Activated T-helper 9 cell treated with anti-CD3 and anti-CD28 coated beads, Interleukin-2, amount 50 U/mL, for 16 hours (primary cell): ENCODE measurements at places on chromosomes 4 and X.

DNA sequence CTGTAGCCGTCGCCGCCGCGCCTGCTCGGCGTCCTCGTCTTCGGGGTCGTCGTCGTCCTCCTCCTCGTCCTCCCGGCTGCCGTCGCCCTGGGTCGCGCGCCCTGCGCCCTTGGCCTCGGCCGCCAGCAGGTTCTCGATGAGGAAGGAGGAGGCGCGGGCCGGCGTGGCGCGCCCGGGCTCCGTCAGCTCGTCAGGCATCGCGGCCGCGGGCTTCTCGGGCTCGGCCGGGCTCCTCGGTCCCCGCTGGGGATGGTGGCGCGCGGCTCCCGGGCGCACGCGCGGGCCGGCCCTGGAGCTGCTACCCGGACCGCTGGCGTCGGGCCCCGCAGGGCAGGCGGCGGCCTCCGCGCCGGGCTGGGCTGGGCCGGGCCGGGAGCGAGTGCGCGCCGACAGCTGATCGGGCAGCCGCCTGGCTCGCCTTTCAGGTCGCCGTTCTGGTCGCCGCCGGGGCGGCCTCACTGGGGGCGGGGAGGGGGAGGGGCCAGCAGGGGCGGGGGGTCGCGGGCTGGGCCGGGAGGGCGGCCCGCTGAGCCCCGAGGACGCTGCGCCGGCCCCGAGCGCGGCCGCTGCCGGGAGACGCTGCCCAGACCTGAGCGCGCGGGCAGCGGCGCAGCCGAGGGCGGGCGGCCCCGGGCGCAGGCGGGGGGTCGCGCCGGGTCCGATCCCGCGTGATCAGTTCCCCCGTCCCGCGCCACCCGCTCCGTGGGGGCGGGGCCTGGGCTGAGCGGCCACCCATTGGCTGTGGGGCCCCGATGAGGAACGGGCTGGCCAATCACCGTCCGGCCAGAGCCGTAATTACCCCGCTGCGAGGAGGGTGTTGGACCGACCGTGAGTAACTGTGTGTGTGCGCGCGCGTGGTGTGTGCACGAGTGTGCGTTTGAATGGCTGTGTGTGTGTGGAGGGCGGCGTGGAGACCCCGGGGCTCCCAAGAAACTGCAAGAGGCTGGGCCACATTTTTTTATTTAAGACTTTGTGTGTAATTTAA lies at the start of gene HMX1:
HMX1 (minus strand) TSS at position 423 of the 985 bp plus-strand sequence; CDS start at position 198, 225 bp downstream.
- no peak for DNase-seq

DNA sequence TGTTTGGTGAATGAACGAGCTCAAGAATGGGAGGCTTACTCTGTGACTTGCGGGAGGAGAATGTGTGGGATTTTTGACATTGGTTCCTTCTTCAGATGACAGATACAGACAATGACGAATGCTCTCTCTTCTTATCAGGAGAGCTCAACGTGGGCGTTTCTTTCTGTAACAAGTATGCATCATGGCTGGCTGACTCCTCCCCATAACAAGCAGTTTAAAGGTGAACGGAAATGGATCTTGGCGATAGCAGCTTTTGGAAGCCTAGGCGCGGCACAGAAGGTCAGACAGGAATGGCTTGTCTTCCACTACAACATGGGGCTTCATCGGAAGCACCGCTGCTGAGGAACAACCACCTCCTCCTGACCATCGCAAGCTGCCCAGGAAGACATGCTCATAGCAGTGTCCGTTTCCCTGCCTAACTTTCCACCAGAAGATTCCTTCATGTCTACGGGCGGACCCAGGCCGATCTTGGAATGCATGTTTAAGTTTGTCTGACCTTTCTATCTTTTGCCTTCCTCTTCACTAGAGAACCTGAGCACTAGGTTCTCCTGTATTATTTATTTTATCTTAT lies 18.3 kb upstream of the ACSL1 start:
- DNase-seq, result no peak

GRCh38 chr4:175273995-175274753 lies 356.0 kb downstream of the ADAM29 start:
- DNase-seq, result no peak

GRCh38 chrX:15751155-15751819 lies 13.2 kb downstream of the CA5B start:
- DNase-seq, result no peak

DNA sequence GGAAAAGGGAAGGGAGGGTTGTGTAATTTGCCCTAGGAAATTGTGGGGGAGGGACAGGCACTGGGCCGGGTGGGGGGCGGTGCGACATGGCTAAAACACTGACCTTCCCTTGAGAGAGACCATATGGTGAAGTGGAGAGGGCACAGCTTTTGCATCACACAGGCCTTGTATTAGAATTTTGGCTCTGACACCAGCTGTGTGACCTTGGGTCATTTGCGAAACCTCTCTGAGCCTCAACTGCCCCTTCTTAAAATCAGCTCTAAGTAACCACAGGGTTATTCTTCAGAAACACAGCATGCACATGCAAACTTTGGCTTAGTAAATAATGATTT lies 25.8 kb downstream of the PDGFRA start:
- no peak for DNase-seq

GRCh38 chrX:781224-782204 lies 150.9 kb downstream of the SHOX start:
- DNase-seq, result no peak

- DNase-seq, result no peak
Measured at GRCh38 chrX:153521034-153521433, 3.6 kb downstream of the ATP2B3 start.

DNA sequence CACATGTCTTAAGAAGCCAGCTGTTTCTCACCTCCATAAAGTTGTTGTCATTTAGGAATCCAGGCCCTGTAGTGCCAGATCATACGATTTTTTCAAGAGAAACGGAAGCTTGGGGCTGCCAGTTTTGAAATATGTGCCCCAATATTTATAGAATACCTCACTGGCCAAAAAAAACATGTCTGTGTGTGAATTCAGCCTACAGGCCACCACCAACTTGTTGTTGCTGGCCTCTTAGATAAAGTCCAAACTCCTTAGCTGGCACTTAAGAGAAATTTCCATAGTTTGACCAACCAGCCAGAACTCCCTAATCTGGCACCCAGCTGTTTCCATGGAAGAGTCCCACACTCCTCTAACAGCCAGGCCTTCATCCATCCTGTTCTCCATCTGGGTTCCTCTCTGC lies 74.1 kb downstream of the WDR19 start:
- no peak for DNase-seq

DNA sequence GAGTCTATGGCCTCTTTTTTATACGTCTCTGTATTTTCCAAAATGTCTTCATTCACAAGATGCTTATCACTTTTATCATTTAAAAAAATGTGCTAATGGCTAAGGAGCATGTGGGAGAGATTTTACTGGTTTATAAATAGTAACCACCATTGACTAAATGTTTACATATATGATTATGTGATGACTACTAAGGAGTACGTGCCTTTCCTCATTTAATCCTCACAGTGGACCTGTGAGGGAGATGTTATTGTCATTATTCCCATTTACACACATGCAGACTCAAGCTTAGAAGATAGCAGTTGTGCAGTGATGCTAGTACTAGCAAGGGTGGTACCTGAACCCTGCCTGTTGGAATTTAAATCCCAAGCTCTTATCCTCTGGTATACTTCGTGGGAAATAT lies 2.4 kb downstream of the SRD5A3 start:
- DNase-seq, result no peak

- no peak for DNase-seq
Measured at GRCh38 chr4:143773998-143774895, 73.8 kb upstream of the FREM3 start.

- DNase-seq, result no peak
Measured at GRCh38 chr4:76200771-76201231, 12.8 kb downstream of the SCARB2 start.

DNA sequence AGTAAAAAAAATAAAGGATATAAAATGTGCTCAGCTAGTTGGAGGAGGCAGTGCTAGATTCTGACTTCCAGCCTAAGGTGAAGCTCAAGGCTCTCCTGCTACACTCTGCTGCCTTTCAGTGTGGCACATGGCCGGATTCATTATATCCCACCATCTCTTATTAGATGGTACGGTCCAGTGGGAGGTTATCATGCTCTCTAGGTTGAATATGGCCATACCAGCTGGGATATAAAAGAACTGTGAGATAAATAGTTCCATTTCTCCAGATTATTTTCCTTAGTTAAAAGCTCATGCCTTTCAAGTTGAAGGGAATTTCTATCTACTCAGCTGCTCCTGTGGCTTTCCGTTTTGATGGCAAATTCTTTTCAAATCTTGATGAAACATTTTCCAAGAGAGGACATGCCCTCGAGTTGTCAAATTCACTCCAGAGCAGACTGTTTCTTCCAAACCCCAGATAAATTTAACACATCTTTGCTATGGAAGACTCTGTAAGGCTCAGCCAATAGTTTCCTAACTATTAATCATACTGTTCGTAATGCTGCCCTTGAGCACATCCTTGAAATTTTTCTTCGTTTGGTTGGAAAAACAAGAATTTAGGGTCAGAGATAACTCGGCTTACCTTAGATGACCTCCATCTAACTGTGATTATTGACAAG lies 2.2 kb upstream of the MGARP start:
- DNase-seq, result no peak

- DNase-seq, result no peak
Measured at GRCh38 chr4:81412946-81413495, 58.7 kb downstream of the RASGEF1B start.

DNA sequence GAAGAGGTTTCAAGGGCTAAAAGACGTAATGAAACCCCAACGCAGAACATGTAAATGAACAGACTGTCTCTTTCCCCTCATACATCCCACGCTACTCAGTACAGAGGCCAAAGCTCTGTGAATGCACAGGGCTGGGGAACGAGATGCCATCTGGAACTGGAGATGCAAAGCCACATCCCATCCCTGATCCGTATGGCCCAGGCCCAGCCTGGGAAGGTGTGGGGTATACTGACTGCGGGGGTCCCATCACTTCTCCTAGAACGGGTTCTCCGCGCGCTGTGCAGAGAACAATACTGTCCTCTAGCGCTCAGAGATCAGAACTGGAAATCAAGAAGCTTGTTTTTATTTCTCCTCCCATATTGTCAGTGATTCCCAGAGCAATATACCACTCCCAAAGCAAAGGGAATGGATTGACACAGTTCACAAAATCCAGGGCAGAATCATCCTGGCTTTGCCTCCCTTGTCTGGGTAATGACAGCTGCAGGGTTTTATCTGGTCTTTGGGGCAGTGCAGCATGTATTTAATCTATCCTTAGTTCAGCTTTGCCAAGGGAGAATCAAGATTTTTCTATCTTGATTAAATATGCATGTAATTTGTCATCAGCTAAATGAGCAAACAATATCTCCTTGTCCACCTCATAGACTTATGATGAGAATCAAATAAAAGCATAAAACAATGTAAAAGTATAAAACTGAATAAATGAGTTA lies 47.3 kb upstream of the TLR3 start:
- no peak for DNase-seq

DNA sequence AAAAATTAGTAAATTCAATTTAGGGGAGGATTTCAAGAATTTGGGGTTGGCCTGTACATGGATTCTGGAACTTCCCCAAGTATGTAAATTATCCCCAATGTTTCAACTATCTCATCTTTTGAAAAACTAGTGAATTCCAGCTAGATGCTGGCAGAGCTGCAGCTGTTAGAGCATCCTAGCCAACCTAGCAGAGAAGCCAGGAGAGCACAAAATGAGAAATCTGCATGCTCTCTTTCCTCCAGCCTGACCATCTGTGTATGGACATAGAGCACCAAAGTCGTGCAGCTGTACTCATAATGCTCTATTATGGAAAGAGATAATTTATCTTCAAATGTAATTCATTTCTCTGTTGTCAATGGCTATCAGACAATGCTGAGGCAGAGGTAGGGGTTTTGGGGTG lies 1217.7 kb downstream of the PCDH19 start:
- no peak for DNase-seq

DNA sequence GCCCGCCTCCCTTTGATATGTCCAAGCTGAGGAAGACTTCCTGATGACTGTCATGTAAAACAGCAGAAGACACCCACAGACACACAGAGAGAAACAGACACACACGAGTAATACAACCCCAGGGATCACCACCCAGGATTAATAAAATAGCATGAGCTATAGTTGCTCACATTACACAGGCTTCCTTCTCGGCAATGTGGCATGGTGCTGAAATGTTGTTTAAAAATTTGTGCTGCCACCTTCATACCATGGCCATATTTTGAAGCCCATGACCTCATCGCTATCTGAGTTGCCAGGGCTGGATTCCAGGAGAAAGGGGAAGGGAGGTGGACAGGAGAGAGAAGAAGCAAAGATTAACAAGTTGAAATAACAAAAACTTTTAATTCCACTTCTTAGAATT lies 111.7 kb downstream of the SYNPO2 start:
- DNase-seq, result no peak

GRCh38 chr4:25030277-25031076 lies at the start of gene LGI2:
LGI2 (minus strand) TSS chr4:25030946; CDS start chr4:25030693, 253 bp downstream.
- DNase-seq, result no peak

DNA sequence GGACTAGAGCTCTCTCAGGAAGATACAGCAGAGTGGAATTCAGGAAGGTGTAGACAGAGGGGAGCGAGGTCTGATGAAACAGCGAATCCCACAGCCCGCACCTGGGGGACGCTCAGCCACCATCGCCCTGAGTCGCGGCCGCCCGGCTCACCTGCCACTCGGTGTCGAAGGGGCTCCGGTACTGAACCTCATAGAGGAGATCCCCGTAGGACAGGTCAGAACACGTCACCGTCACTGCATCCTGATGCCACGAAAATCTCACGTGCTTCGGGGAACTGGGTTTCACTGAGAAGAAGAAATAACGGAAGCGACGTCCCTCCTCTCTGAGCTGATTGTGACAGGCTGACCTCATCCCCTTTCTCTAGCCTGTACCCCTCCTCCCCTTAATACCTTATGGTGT lies 10.2 kb downstream of the CRLF2 start:
- DNase-seq, result no peak

DNA sequence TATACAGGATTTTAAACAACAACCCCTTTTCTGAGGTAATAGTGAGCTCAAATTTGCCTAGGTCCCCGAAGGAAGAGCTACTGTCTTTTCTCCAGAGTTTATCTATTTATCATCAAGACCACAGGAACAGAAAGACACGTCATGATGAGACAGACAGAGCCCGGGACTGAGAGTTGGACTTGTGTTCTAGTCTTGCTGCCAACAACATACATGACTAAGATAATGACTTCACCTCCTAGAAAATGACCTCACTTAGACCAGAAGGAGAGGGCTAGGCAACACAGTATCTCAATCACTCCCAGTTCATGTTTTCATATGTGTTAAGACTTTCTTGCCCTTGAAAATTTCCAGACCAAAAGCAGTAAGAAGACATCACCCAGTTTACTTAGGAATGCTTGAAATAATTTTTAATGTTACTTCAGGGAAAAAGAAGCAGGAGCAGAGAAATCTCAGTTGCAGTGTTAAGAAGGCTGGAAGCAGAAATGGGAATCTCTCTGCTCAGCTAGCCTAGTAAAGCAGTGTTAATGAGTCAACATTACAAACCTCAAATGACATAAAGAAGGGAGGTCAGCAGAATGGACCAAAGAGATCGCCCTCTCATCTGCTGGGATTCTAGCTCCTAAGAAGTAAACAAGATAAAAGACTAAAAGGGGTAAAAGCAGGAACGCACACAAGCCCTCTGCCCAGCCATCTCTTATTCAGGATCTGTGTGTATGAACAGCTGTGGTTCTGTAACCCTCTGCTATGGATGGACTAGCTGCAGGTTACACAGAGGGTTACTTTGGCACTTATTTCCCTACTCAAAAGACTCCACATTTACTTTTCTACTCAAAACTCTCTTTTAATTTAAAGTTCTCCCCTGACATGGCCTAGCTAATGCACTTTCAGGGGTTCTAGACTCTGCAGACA lies 24.8 kb downstream of the PDGFC start:
- DNase-seq, result no peak

- no peak for DNase-seq
Measured at GRCh38 chr4:74085669-74086068, 13.3 kb downstream of the CXCL2 start.
